Fibroblast of upper back skin (primary cell): ENCODE measurements at places on chromosomes 7 and 10.

- no peak for DNase-seq
Measured at GRCh38 chr7:40621592-40621998, 486.8 kb downstream of the SUGCT start.

- DNase-seq: no peak
Measured at GRCh38 chr7:712381-713138, 13.9 kb upstream of the DNAAF5 start.

- no peak for DNase-seq
Measured at GRCh38 chr7:137020351-137020750, 151.9 kb downstream of the CHRM2 start.

GRCh38 chr10:12723220-12723619 lies 278.3 kb downstream of the CCDC3 start:
- no peak for DNase-seq

GRCh38 chr10:89086801-89087521 lies 96.4 kb downstream of the FAS start:
- DNase-seq: peak; percentile 98

GRCh38 chr10:58322072-58322834 lies 12.6 kb upstream of the UBE2D1 start:
- DNase-seq: no peak

DNA sequence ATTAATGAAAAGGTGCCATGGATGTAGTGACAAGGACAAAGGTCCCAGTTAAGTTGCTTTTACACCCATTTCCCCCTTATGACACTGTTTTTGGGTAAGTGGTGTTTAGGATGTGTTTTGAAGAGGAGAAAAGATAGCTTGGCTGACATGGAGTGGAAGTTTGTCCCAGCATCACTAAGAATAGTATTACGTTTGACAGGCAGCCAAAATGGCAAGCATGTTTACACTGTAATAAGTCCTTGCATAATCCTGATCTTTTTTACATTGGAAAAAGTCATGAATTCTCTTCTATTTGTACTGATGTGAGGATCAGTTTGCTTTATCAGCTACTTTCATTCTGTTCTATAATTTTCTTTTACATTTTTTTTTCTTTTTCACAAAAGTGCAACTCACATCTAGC lies 137.8 kb downstream of the CHRM2 start:
- peak; percentile 40 for DNase-seq
